Activated gamma-delta T cell treated with Interleukin-2 at 50 U/mL for 16 hours (primary cell): ENCODE measurements at places on chromosomes 2 and 18.

- peak; percentile 7 for DNase-seq
Measured at GRCh38 chr18:61893309-61893970, 633 bp upstream of the RNF152 start.

DNA sequence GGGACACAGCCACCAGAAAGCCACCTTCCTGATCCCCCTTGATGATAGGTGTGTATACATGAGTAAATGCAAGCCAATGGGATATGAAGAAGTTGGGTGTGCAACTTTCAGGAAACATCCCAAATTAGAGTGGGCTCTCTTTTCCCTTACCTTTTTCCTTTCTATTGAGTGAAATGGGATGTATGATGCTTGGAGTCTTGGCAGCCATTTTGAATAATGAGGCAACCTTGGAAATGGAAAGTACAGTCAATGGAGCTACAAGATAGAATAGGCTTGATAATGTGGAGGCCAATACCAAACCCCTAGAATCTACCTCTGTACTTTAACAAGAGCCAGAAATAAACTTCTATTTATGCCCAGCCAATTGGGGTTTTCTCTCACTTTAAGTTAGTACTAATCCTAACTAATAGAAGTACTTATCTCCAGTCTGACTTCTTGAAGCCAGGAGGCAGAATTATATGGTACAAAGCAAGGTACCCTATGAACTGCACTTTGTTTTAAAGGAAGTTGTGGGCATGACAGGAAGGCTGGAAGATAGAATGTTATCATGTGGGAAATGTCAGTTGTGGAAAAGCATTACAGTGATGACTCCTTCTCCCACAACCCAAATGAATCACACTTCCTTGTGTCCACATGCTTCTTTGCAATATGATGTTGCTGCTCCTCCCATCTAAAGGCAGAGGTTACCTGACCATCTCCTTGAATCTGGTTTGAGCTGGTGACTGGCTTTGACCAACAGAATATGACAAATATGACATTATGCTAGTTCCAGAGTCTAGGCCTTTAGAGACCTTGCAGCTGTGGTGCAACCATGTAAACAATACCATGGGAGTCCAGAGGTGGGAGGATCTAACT is 12.9 kb upstream of the NABP1 start:
- no peak for DNase-seq

DNA sequence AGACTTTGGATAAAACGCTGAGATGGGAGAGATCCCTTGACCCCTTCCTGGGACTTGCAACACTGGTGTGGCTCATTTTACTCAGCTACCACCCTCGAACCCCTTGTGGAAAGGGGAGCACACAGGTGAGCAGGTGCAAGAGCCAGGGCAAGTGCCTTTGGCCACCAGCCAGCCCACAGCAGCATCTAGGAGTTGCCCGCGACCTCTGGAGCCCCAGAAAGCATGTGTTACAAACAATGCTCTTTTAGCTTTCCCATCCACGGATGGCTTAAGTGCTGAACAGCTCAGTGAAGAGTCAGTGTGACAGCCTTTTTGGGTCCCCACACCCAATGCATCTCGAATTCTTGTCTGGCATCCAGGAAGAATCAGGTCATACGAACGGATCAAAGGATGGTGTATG is 197.8 kb downstream of the MEMO1 start:
- DNase-seq = no peak

DNA sequence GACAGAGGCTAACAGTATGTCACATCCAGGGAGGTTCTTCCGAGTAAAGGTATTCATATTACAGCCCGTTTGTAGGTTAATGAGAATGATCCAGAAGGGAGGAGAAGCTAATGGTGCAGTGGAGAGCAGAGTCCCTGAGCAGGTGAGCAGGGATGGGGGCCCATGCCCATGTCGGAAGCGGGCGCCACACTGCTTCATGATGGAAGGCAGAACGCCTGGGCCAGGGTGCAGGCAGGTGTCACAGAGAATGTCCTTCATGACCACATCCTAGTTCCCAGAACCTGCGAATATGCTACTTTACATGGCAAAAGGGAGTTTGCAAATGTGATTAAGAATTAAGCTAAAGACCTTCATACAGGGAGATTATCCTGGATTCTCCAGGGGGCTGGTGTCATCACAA is 4.0 kb downstream of the HES6 start:
- DNase-seq = no peak

DNA sequence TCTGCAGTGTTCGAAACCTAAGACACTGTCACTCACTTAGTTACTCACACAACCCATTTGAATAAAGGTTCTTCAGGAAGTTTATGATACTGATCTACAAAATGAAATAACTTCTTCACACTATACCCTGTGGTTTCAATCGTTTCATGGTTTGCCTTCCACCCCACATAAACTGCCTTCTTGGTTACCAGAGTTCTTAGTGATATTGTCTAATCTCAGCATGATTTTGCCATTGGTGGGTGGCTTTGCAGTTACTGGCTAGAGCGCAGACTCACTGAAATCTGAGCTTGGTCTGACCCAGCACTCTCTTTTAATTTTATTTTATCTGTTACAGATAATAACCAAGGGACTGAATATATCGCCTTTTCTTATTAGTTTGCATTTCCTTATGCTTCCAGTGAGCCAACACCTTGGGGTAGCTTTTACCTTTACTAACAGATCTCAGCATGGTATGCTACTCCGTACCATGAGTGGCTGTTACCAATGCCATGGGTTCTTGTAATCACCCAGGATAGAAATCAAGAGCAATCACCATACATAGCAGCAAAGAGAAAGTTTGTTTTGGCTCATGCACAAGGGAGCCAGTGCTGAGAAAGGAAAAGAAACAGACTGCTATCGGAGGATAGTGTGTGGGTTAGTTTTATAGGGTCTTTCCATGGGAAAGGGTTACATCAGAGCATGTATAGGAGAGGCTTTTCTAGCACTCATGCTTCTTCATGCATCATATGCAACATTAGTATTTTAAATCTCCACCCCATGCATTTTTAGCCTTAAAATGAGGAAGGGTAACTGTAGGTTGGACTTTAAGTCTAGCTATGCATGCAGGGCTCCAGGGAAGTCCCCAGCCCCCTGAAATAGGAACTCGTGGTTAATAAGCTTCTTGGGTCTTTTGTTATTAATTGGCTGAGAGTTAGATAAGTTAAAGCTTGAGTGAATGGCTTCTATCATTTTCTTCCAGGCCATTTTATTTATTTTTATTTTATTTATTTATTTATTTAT is 33.3 kb downstream of the ANXA4 start:
- peak; percentile 32 for DNase-seq
